ENCODE measurements at places on chromosomes 11 and 22.

DNA sequence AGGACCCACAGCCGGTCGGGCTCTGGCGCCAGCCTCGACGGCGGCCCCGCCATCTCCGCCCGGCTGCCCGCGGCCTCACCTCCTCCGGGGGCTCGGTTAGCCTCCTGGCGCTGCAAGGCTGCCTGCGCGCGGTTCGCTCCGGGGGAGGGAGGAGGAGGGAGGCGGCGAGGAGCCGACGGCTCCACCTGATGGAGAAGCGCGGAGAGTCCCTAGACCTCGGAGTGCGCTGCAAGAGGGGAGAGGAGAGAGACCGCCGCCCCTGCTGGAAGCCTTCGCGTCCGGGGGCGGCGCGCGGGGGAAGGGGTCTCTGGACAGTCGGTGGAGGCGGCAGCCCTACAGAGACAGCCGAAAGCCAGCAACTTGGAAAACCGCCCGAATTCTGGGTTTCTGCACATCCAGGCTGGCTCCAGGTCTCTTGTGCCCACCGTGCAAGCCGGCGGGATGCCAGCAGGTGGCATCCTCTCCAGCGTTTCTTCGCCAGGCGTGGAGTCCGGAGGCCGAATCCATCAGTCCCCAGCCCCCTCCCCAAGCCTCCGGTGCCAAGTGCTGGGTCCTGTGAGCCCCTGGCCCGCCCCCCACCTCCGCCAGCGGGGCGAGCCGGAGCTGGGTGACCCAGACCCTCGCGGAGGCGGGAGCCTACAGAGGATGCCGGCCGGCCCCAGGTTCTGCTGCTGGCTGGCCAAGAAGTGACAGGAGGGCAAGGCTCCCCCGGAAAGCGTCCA lies 2.9 kb upstream of the KIRREL3 start:
- DNase-seq: no peak

DNA sequence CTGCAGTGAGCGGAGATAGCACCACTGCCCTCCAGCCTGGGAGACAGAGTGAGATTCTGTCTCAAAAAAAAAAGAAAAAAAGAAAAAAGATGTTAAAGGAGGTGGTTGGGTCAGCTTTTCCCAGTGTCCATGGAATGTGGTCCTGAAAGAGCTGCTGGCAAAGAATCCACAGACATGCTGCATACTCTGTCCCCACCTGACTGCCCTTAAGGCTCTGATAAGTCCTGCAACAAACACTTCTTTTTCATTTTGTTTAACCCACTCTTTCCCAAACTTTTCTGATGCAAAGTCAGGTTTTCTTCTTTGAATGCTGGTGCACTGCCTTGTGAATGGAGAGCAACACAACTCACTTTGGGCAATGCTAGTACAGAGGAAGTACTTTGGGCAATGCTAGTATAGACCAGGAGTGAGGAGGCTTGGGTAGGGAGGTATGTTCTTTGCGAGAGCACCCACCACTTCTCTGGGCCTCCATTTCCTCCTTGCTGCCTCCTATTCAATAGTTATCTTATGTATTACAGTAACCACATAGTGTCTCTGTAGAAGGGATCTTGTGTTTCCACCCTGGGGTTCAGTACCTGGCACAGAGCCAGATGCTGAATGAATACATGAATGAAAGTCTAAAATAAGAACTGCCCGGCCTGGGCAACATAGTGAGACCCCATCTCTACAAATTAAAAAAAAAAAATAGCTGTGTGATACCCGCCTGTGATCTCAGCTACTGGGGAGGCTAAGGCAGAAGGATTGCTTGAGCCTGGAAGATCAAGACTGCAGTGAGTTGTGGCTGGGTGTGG lies 18.9 kb downstream of the LIF start:
- no peak for DNase-seq

GRCh38 chr22:23524226-23524625 lies 55.9 kb downstream of the IGLL1 start:
- no peak for DNase-seq

- DNase-seq: no peak
These were observed 57.2 kb upstream of the PRDM11 start for GRCh38 chr11:45089251-45089650.

- no peak for DNase-seq
These were observed 73.4 kb upstream of the TTC12 start for GRCh38 chr11:113240790-113241635.

DNA sequence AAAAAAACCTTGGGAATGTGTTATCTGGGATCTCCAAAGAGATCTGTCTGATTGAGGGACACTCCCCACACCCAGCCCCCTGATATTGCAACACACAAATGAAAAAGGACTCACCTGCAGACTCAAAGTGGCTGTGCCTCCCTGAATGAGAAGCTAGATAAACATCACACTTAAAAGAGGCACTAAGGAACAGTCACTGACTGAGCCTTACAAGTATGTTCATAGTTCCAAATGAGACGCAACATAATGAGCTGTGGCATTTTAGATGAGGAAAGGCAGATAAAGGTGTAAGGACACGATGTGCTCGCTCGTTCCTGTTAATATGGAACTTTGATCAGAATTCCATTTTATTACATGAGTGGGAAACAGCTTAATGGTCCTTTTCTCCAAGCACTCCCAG lies 21.0 kb upstream of the CFAP300 start:
- DNase-seq: no peak

GRCh38 chr11:62456630-62457029 lies 37.8 kb downstream of the SCGB1A1 start:
- no peak for DNase-seq

DNA sequence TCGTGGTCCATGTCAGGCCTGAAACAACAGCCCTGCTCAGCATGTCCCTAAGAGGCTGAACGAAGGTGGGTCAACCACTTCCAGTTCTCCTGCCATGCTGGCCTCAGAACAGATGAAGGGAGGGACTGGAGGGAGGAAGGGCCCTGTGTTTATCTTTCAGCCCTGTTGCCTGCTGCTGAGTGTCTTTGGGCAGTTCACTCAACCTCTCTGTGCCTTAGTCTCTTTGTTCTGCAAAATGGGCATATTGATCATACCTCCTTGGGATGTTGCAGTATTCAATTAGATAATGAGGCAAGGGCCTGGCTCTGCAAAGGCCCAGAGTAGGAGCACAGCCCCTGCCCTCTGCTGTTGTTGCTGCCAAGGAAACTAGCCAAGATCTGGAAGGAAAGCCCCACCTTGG lies 207.5 kb downstream of the MN1 start:
- no peak for DNase-seq

- DNase-seq: no peak
These were observed 44.5 kb downstream of the SLCO2B1 start for GRCh38 chr11:75195167-75195962.

- DNase-seq: no peak
These were observed 721.7 kb downstream of the DLG2 start for GRCh38 chr11:84905411-84905810.

GRCh38 chr11:118766035-118766434 lies 24.9 kb downstream of the DDX6 start:
- no peak for DNase-seq

DNA sequence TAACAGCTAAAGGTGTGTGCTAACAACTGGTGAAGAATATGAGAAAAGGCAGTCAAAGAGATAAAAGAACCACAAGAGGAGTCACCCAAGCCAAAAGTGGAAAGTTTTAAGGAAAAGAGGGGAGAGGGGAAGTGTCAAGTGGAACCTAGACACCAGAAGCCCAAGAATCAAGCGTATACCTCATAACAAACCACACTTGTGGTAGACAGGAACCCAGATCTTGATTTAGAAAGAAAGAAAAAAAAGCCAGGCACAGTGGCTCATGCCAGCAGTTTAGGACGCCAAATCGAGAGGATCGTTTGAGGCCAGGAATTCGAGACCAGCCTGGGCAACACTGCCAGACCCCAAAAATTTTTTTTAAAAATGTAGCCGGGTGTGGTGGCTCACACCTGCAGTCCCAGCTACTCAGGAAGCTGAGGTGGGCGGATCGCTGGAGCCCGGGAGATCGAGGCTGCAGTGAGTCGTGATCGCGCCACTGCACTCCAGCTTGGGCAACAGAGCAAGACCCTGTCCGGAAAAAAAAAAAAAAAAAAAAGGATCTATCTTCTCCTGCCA lies 877 bp downstream of the SLC25A17 start:
- DNase-seq: no peak

GRCh38 chr11:129652835-129653234 lies 162.8 kb upstream of the TMEM45B start:
- DNase-seq: no peak

- no peak for DNase-seq
These were observed 176.5 kb downstream of the TENM4 start for GRCh38 chr11:79264284-79264683.
